ENCODE measurements at places on chromosomes 3 and 15.

DNA sequence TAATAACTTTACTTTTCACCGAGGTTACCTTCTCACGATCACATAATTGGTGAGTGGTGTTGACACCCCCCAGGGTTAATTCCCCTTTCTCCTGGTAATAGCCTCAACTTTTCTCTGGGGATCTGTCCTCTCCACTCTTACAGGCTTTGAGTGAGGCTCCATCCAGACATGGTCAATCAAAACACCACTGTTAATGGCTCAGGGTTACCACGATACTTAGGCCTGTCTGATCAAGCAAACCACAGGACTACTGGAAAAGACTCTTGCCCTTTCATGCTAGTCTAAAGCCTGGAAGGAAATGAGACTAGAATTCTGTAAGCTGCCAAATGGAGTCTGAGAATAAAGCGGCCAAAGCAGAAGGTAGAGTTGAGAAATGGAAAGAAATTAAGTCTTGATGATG is 56.5 kb upstream of the STT3B start:
- DNase-seq = no peak

DNA sequence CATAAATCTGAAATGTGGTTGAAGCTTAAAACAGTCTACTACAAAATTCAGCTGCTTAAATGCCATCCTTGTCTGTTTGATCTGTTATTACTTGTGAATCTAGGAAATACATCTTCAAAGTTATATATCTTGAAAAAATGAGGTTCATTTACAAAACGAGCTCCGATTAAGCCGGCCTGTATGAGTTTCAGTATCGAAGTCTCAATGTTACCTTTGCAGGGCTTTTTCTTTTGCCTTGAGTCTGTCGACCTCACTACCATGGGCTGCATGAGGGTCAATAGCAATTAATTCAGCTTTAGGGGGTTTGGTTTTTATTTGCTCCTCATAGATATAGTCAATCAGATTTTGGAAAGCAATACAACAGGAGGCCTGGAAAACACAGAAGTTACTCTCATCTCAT is 23.2 kb downstream of the ERICH6 start:
- DNase-seq = no peak

- DNase-seq = no peak
Observed at GRCh38 chr15:60933900-60934885, 294.9 kb downstream of the RORA start.

DNA sequence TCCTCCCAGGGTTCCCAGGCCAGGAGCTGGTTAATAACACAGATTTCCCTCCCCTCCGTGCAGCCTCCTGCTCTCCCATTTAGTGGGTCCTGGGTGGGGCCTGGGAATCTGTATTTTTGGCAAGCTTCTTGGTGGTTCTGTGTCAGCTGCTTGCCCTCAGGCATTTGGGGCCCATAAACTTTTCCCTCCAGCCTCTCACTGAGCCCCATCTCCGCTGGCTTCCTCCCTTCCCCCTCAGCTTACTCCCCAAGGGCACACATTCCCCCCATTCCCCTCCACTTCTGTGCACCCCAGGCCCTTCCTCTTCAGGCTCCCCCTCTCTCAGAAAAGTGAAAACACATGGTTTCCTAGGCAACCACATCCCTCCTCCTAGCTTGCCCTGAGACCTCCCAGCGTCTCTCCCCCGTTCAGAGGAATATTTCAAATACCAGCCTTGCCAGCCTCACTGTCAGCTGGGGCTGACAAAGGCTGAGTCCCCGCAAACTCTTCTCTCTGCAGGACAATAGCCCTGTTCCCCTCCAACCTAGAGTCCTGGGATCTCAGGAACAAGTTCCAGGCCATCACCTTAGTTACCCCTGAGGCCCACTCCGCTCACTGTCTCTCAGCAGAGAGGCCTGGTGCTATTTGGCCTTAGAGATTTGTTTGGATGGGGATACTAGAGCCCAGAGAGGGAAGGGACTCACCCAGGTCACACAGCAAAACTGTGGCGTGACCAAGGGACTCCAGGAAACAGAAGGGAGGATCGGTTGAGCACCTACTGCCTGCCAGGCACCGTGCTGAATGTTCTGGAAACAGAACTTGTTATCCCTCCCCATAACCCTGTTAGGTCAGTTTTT is 44.6 kb upstream of the SMAD6 start:
- DNase-seq = no peak

DNA sequence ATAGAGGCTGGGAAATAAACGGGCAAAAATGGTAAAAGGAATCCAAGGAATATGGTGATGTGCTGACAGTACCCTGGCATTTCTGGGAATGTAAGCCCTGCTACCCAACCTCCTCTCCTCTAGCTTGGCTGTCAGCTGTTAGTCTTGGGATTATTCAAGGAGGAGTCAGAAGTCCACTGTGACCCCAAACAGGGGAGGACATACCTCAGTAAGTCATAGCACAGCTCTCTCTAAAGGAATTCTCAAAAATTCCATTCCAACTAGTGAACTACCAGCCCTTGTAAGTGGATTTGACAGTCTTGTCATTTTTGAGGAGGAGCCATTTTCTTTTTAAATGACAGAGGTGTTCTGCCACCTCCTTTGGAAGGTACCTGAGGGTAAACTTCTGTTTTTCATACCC is 207.5 kb downstream of the PDCD6IP start:
- DNase-seq = no peak
